ENCODE measurements at places on chromosomes 2 and 18.

- DNase-seq: no peak
Observed at GRCh38 chr18:37176621-37176934, 347.7 kb downstream of the KIAA1328 start.

DNA sequence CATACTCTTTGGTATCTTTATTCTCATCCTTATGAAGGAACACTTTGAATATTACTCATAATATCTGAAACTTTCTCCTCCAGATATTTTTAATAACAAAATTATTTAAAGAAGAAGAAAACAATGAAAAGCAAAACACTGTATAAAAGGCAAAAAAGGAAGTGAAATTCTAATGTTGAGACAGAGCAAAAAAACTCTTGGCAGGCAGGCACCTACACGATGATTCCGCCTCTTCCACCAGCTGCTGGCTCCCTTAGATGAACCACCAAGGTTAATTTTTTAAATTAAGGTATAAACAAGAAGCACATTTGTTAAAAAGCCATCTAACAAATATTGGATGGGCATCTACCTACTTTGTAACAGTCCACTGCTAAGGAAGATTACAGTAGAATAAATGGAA lies 434.7 kb downstream of the EPHA4 start:
- DNase-seq: no peak

- no peak for DNase-seq
Observed at GRCh38 chr2:241574911-241575623, 16.5 kb downstream of the BOK start.

DNA sequence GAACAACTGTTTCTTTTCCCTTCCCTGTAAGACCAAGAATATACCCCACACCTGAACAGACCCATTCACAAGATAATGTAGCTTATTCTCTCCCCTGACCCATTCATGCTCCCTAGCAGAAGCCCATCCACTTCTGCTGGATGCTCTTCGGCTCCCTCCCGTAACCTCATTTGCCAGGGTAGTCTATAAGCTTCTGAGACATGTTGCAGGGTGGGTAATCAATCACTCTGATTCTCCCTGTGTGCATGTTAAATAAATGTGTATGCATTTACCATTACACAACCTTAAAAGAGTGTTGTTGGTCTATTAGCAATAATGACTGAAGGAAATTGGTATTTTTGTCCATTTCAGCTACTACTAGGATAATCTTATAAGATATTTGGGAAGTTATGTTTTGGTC lies 1.3 kb downstream of the SLC19A3 start:
- DNase-seq: no peak

All from right hindlimb (tissue), 1 donor.